Stimulated activated CD8-positive, alpha-beta memory T cell treated with anti-CD3 and anti-CD28 coated beads, Interleukin-4, amount 100 ng/mL, for 1 hour (primary cell): ENCODE measurements at places on chromosomes 12 and 14.

GRCh38 chr12:110860833-110861296, 14.1 kb downstream of the CCDC63 start:
- no peak for DNase-seq

- no peak for DNase-seq
These were observed 69.0 kb upstream of the GPHB5 start for GRCh38 chr14:63387711-63388110.

DNA sequence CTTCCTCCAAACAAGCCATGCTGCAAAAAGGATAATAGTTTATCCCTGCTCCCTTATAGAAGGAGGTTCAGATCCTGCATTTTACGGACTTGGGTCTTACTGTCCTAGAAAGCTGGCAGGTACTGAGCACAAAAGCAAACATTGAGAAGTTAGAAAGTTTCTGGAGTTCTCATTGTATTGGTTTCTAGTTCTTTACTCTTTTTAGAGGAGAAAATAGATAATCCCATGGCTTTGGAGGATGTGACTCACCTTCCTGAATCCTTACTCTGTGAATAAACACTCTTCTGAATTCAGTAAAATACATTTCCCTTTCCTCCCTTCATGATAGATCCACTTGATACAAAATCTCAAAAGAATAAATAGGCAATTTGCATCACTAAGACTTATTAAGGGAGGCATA, 188.9 kb downstream of the NPAS3 start:
- DNase-seq, result no peak

DNA sequence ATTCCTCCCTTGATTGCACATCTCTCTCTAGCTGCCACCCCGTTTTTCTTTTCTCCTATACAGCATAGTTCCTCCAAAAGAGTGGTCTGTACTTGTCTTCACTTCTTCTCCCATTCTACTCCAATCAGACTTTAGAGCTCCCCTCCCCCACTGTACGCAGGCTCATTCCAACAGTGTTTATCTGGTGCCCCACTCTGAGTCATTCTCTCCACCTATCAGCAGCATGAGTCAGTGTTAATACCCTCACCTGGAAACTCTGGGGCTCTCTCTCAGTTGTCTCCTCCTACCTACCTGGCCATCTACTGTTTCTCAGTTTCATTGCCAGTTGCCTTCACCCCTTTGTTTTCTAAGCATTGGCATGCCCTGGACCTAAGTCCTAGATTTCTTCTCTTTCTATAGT, 175.1 kb upstream of the ARHGAP5 start:
- DNase-seq, result no peak

DNA sequence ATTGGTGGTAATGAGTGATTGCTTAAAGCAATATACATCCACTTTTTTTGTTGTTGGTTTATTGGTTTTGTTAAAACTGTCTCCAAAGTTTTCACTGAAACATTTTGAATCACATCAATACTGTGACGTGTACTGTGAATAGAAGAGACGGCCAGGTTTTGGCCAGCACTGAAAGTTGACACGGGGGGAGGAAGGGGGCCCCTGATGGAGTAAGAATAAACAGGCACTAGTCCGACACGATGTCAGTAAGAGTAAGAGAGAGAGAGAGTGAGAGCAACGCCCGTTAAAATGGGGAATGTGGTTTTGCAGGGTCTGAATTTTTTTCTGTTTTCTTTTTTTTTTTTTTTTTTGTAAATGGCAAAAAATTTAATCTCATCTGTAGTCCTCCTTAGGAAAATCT, 14.7 kb downstream of the PEBP1 start:
- DNase-seq, result no peak

DNA sequence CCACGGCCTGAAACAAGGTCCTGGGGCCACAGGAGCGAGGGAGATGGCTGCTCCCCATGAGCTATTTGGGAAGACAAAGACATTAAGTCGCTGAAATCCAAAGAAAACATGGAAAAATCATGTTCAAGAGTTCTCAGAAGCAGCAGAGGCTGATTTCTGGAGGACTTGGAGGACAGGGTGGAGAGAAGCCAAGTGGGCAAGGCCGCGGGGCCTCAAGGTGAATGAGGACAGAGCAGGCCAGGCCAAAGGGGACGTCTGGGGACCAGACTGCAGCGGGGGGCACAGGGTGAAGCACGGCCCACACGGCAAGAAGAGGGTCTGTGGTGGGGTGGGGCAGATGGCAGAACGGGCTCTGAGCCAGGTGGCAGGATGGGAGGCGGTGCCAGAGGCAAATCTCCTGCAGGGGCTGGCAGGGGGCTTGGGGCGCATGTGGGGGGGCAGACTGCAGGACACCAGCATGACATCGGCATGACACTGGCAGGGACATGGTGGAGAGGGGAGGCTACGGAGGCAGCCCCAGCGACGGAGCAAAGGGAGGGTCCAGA, 48.9 kb downstream of the RNF34 start:
- DNase-seq, result no peak

DNA sequence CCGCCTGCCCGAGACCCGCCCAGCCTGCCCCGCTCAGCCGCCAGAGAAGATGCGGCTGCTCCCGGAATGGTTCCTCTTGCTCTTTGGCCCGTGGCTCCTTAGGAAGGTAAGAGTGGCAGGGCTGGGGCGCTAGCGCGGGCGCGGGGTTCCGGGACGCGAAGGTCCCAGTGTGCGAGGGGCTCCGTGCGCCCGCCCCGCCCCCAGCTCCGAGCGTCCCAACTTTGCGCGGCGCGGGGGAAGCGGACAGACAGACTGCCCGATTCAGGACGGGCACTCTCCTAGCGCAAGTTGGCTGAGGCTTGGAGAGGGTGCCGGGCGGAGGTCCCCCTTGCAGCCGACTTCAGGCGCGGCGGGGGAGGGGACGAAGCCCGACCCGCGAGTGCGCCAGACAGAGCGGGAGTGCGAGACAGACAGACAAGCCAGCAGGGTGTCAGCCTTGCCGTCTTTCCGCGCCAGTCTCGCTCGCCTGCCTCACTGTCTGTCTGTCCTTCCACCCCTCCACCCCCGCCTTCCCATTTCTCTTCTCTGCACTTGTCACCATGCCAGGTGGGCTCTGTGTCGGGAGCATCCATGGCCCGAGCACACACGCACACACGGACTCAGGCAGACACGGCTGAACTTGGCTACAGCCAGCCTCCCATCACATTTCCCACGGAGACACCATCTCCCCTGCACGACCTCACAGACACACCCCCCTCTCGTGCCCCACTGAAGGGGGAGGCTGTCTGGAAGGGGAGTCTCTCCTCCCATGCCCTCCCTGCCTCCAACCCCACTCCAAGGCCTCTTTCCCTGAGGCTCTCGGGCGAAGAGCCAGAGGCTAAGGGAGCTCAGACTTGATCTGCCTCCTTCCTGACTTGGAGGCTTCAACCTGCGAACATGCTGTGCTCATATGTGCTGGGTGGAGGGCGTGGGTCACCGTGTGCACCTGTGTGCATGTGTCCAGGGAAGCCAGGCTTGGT, 606 bp downstream of the NXPH4 start:
- DNase-seq, result no peak

DNA sequence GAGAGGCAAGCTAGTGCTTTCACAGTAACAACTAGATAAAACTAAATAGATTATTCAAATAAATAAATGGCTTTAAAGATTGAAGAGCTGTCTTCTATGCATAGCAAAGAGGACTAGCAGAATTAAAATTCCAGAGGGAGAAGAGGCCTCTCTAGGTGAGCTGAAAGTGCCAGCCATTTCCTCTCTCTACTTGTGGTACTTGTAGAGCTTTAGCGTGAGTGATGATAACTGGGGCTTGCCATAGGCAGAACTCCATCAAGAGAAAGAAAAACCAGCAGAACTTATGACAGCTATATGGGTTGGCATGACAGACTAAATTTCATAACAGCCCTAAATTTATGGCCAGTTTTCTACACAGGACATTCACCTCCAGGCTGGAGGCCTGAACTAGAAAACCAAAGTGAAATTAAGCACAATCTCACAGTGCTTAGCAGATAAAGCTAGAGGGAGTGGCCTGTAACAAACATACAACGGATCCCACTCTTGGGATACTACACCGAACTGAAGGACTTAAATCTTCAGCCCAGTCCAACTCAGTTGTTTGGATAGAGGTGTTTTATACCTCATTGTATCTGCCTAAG, 11.0 kb downstream of the SPTLC2 start:
- DNase-seq, result no peak

GRCh38 chr14:99570544-99571302, 33.3 kb downstream of the CCDC85C start:
- DNase-seq, result no peak

GRCh38 chr12:29552324-29552927, 54.9 kb upstream of the OVCH1 start:
- DNase-seq, result no peak

GRCh38 chr14:51609955-51610283, 41.8 kb upstream of the FRMD6 start:
- no peak for DNase-seq

DNA sequence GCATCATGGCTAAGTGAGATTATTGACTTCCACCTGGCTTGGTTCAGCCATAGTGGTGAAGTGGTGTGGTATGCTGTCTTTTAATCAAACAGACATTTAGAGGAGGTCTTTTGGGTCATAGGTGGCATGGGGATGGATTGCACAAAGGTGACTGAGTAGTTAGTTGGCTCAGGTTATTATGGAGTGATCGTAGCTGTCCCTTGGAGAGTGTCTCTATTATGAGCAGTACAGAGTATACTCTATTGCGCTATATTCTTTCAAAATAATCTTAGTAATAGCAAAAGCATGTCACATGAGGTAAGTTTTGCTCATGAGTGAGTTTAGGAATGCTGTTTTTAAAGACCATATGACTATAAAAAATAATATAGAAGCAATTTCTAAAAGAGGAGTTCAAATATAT, 60.4 kb downstream of the RASSF8 start:
- DNase-seq, result no peak

DNA sequence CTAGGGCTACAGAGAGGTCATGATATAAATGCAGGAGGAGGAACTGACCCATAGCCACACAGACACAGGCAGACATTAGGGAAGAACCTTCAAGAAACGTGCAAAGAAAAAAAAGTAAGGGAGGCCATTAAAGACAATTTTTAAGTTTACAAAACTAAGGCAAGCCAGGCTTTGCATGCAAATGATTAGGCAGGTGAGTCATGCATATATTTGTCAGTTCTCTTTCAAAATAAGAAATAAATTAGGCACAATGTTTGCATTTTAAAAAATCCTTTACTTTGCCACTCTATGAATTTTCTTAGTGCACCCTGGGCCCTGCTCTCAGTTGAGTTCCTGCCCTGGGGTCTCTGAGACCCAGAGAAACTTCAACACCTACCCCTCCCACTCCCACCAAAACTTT, 75.0 kb downstream of the PRMT8 start:
- no peak for DNase-seq

DNA sequence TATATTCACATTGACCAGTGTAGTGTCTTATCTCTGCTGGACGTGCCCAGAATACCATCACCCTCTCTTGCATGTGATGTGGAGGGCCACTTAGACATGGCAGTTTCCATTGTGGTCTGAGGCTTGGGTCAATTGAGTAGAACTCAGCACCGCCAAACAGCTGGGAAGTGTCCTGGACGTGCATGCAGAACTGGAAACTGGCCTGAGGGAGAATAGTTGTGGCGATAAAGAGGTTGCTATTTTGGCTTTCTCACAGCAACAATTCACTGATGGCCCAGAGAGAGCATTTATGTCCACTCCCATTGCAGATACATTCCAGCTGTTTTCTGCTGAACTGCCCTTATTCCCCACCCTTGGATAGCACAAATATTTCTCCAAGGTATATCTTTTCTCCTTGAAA, 210.1 kb upstream of the DAAM1 start:
- DNase-seq, result no peak
